ENCODE measurements at places on chromosomes 1 and 21.

- no peak for DNase-seq
These were observed 24.4 kb downstream of the BLZF1 start for GRCh38 chr1:169392406-169392805.

- no peak for DNase-seq
These were observed 1.7 kb downstream of the KRTAP10-8 start for GRCh38 chr21:44613386-44614155.

- DNase-seq = no peak
These were observed 404.4 kb downstream of the SIPA1L2 start for GRCh38 chr1:232225336-232226131.

GRCh38 chr1:115796897-115797296 lies 28.4 kb upstream of the CASQ2 start:
- no peak for DNase-seq

All from NCI-H2107 (cell line).